NCI-H1417 (cell line): ENCODE measurements at places on chromosomes 13 and 19.

- DNase-seq, result no peak
Measured at GRCh38 chr19:46841458-46842083, 9.1 kb downstream of the AP2S1 start.

DNA sequence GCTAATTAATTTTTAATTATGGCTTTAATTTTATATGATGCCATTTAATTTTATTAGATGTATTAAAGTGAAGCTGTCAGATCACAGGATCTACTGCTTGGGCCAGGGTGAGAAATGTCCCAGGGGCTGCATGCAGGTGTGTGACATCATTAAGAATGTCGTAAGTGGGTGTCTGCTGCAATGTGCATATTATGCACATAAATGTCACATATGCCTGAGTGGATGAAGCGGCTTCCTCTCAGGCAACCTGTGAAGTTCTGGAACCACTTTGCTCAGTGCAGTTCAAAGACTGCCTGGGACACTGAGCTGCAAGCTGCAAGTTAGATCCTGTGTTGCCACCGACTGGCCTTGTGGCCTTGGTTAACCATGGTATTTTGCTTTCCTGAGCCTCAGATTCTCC lies 355.0 kb downstream of the UQCRFS1 start:
- no peak for DNase-seq

- DNase-seq, result no peak
Measured at GRCh38 chr13:99228737-99229691, 28.4 kb downstream of the UBAC2 start.

DNA sequence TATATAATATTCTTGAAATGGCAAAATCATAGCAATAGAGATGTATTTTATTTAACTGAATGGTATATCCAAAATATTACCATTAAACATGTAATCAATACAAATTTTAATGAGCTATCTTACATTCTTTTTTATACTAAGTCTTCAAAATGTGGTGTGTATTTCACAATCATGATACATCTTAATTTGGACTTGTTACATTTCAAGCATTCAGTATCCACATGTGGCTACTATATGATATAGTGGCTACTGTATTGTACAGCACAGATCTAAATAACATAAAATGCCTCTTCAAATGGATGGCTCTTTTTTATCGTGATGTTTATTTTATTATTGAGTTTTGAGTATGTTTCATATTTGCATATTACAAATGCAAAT lies 8.0 kb downstream of the TEX101 start:
- DNase-seq, result no peak

- no peak for DNase-seq
Measured at GRCh38 chr19:9156304-9156703, 16.1 kb downstream of the ZNF317 start.

- no peak for DNase-seq
Measured at GRCh38 chr19:5827342-5827890, 12.1 kb downstream of the FUT6 start.

GRCh38 chr13:23695711-23696464 lies 125.7 kb downstream of the TNFRSF19 start:
- no peak for DNase-seq

GRCh38 chr19:50500060-50500752 lies 10.8 kb downstream of the JOSD2 start:
- peak; percentile 74 for DNase-seq

DNA sequence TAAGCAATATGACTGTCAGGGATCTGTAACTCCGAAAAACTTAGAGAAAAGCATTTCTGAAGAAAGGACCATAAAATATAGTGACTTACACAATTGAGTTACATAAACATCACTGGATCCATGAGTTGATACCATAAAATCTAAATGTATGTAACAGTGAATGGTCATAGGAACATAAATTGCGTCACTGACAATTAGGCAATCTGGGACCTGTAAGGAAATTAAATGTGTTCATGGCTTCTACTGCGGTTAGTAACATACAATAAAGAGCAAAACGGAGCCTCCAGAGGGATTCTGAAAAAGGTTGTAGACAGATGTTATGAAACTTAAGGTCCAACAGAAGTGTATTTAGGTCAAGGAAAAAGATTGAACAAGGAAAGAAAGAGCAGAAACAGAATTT lies 27.1 kb downstream of the POU4F1 start:
- no peak for DNase-seq

GRCh38 chr19:57308514-57308913 lies 11.8 kb upstream of the ZNF543 start:
- no peak for DNase-seq

GRCh38 chr19:7869453-7869909 lies 4.7 kb downstream of the PRR36 start:
- DNase-seq, result peak; percentile 53

- DNase-seq, result no peak
Measured at GRCh38 chr13:26909477-26909876, 148.9 kb upstream of the GPR12 start.

- DNase-seq, result no peak
Measured at GRCh38 chr13:23180711-23181110, at the start of gene SGCG. Gene SGCG, plus strand, starts transcription at chr13:23180979. Its CDS starts 22,716 bp downstream, at chr13:23203695.

DNA sequence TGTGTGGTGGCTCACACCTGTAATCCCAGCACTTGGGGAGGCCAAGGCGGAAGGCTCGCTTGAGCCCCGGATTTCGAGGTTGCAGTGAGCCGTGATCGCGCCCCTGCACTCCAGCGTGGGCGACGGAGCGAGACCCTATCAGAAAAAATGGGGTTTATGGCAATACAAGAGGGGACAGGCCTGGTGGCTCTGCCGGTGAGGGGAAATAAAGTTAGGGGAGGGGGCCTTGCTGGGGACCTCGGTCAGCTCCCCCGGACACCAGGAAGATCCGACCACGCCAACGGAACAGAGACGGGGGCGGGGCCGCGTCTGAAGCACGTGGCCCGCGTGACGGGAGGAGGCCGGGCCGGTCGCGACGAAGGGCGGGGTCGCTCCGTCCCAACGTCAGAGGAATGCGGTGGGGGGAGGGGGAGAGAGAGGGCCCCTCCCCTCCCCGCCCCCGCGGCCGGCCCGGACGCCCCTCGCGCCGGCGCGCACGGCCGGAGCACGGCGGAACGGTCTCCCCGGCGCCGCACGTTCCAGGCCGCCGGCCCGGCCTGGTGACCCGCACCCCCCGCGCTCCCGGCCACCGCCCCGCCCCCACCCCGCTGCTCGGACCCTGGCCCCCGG lies 1.9 kb upstream of the HNRNPL start:
- peak; percentile 89 for DNase-seq
